NCI-H1417 (cell line): ENCODE measurements at places on chromosomes 5 and 9.
A peak's percentile ranks its signal among the peaks of the same experiment; 100 is the strongest.

- no peak for DNase-seq
Measured at GRCh38 chr5:128019391-128019790, 64.2 kb upstream of the SLC12A2 start.

DNA sequence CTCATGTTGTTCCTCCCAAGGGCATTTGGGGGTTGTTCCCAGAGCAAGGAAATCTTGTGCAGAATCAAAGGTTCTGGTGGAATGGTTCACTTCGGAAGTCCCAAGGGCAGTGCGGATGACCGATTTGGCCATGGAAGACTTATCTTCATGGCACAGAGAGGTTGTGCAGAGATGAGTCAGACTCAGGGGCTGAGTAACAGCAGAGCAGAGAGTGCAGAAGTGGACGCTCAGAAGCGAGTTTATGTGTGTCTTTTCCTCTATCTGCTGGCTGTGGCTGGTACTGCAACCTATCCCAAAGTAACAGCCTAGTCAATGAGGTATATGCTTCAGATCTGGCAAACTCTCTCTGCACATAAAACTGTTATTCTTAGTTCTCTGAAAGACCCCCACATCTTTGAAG is 118.1 kb downstream of the DPYSL3 start:
- peak; percentile 16 for DNase-seq

DNA sequence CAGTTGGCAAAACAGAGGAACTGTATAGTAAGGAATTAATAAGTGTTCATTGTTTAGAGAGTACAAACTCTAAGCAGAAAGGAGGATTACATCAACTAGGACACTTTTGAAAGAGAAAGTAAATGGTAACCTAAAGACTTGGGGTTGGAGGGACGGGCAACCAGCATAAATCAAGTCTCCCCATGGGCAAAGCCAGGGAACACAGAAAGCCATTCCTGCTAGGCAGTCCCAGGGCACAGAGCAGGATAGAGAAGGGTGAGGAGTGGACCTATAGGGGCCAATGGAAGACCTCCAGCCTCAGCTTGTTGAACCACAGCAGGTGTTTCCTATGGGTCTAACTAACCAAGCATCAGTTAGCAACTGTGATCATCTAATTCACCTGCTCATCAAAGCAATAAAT is 9.2 kb upstream of the ERAP1 start:
- DNase-seq, result no peak

GRCh38 chr9:5186416-5187169 is 1.2 kb upstream of the INSL6 start:
- DNase-seq, result peak; percentile 2

DNA sequence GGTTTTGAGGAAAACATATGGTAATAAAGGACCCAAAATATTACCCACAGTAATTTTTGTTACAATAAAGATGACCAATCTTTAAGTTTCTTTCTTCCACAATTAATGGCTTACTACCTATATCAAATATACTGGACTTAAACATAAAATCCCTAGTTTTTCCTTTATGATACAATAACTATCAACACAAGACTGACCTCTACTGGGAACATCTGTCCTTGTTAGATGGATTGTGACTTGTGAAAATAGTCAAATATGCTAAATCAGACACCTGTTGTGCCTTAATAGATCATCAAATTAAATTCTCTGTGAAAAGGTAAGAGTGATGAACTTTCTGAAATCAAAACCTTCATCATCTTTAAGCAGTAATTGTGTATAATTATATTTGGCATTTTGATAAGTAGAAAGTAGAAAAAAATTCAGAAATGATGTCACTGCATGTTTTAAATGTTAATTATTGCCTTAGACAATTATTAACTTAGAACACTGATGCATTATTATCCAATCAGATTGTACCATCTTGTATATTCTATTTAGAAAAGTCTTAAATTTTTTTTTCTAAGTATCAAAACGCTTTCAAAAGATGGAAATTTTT is 113.6 kb downstream of the DEPDC1B start:
- DNase-seq, result no peak

GRCh38 chr5:81393783-81394718 is at the start of gene ACOT12:
Gene ACOT12 (minus strand): TSS chr5:81394134. CDS start chr5:81394114, 20 bp downstream.
- DNase-seq, result no peak

DNA sequence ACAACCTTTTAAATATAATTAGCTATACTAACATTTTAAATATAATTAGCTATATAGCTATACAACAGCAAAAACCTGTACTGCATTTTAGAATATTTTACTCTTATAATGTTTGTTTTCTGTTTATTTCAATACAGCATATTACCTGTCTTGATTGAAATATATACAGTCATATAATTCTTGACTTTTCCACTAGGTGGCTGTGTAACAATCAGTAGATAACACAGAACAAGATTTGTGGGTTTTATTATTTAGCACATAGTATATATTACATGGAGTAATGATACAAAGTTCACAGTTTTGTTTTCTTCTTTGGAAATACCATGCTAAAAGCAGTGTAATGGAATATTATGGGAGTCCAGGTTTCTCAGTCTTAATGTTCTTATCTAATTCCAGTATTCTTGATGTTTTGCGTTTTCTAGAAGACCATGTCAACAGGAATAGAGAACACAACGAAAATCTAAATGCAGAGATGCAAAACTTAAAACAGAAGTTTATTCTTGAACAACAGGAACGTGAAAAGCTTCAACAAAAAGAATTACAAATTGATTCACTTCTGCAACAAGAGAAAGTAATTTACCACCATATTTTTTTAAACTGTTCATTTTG is 13.3 kb downstream of the HMMR start:
- DNase-seq, result peak; percentile 2

DNA sequence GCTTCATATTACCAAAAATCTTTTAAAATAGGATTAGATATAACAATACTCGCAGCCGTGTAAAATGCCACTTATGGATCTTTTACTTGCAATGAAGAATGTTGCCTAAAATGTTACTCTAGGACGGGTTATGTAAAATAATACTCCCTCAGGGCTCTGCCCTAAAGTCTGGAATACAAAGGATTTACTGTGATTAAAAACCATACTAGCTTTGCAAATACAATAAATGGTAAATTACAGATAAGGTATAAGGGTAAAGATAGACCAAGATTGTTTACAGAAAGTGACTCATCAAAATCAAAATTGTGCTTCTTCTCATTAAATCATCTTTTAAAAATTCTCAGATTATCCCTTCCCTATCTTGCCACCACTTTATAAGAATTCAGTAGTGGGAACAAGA is 163.6 kb downstream of the MEF2C start:
- DNase-seq, result no peak

GRCh38 chr9:37914154-37914551 is 10.2 kb upstream of the SLC25A51 start:
- no peak for DNase-seq

- no peak for DNase-seq
Measured at GRCh38 chr5:156025656-156026055, 301.3 kb upstream of the SGCD start.

- no peak for DNase-seq
Measured at GRCh38 chr9:11374926-11375325, 762.1 kb upstream of the PTPRD start.

GRCh38 chr9:136386018-136386417 is 12.5 kb upstream of the CARD9 start:
- no peak for DNase-seq
